ENCODE measurements at places on chromosomes 6 and 20. TPM values are rescaled to one million over a fixed set of nuclear protein-coding genes. Genes with fewer than 3 reads are reported as not detected.
A peak's percentile ranks its signal among the peaks of the same experiment; 100 is the strongest.

The TGM3 gene
- not detected for total RNA-seq

GRCh38 chr6:25925876-25926275, 4.6 kb downstream of the SLC17A2 start:
- DNase-seq: no peak

GRCh38 chr20:46520976-46521579, 7.7 kb upstream of the ZNF334 start:
- DNase-seq: peak; percentile 20

GRCh38 chr20:48461735-48462119, 366.1 kb downstream of the PREX1 start:
- no peak for DNase-seq

GRCh38 chr6:102520966-102521365, 1127.5 kb downstream of the GRIK2 start:
- DNase-seq: no peak

- DNase-seq: no peak
These were observed 20.5 kb upstream of the CDKN1A start for GRCh38 chr6:36657942-36658544.

GRCh38 chr6:16244869-16245451, 6.6 kb downstream of the GMPR start:
- no peak for DNase-seq

DNA sequence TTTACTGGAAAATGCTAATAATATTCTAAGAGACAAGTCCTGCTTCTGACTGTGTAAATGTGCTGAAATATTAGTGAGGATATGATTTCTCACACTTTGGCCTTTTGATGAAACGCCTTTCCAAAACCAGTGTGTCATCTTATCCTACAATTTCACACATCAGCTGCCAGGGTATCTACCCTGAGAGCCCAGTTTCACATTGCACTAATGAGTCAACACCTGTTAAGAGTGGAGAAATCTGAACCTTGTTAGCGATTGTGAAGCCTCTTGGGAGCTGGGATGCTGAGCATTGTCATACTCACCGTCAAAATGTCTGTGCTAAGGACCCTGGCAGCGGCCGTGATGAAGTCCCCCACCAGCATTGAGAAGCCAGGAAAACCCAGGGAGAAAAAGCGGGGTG, 166.0 kb downstream of the RALGAPA2 start:
- no peak for DNase-seq

DNA sequence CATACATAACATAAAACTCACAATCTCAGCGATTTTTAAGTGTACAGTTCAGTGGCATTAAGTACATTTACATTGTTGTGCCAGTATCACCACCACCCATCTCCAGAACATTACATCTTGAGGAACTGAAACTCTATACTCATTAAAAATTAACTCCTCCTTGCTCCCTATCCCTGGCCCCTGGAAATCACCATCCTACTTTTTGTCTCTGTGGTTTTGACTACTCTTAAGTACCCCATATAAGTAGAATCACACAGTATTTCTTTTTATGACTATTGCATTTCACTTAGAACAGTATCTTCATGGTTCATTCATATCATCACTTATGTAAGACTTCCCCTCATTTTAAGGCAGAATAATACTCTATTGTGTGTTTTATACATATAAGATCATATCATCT, 1108.1 kb downstream of the GRIK2 start:
- no peak for DNase-seq

GRCh38 chr6:104421650-104422049, 438.1 kb downstream of the HACE1 start:
- no peak for DNase-seq

DNA sequence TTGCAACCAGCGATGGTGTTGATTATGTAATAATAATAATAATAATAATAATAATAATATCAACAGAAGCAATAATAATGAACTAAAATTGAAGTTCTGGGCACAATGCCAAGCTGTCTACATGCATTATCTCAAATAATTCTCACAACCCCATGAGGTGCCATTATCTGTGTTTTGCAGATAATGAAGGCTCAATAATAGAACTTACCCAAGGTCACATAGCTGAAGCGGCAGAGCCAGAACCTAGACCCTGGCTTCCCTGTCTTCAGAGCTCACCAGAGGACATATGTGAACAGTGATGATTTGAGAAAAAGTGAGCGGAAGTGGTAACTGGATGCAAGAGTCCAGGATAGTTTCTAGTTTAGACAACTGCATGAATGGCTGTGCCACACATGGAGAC, 91.0 kb downstream of the HIVEP1 start:
- no peak for DNase-seq

DNA sequence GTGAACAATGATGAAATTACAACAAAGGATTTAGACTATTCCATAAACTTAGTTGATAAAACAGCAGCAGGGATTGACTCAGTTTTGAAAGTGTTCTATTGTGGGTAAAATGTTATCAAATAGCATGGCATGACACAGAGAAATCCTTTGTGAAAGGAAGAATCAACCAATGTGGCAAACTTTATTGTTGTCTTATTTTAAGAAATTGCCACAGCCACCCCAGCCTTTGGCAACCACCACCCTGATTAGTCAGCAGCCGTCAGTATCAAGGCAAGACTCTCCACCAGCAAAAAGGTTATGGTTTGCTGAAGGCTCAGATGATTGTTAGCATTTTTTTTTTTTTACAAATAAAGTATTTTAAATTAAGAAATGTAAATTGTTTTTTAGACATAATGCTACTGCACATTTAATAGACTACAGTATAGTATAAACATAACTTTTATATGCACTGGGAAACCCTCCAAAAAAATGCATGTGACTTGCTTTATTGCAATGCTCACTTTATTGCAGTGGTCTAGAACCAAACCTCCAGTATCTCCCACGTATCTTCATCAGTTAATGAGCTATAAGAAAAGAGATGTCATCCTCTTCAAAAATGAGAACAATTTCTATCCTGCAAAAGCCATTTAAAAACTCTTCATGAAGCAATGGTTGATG, 162.7 kb downstream of the SOBP start:
- no peak for DNase-seq

The C6orf15 gene
- not detected for total RNA-seq

GRCh38 chr6:37204014-37204751, 34.2 kb downstream of the PIM1 start:
- DNase-seq: no peak

The HSPA12B gene
- 0.21 TPM for total RNA-seq

The HCRTR2 gene
- not detected for total RNA-seq

DNA sequence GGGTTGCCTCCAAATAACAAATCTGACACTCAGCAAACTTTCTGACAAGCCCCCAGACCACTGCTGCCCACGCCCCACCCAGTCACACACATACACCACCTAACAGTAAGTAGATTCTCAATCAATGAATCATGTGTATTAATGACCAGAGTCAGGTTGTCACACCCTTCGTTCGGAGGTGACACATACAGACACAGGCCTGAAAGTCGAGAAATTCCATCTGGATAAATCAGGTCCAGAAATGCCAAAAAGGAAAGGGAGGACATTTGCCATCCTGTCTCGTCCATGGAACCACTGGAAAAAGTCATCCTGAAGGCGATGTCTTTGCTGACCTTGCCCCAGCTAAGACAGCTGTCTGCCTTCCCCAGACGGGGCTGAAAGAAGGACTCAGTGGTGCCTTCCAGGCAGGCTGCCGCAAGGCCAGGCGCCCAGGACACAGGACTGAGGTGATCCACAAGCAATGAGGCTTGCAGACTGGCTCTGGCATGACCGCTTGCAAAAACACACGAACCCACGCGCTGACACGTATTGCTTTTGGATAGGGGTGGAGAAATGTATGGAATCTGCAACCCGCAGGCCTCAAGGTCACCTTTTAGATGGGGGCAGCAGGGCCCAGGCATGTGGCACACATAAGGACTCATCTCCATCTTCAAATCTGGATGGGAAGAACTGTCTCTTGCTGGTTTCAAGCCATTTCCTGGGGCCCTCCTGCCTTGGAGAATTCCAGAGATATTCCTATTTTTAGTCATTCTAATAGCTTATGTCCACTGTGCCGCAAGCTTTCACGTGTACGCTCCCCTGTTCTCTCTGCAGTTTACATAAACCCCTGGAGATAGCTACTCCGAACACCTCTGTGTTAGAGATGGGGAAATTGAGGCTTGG, 9.0 kb downstream of the NFATC2 start:
- peak; percentile 22 for DNase-seq

GRCh38 chr6:139882234-139882633, 507.8 kb upstream of the CITED2 start:
- no peak for DNase-seq

GRCh38 chr6:25392372-25392771, 113.2 kb downstream of the CARMIL1 start:
- DNase-seq: no peak

DNA sequence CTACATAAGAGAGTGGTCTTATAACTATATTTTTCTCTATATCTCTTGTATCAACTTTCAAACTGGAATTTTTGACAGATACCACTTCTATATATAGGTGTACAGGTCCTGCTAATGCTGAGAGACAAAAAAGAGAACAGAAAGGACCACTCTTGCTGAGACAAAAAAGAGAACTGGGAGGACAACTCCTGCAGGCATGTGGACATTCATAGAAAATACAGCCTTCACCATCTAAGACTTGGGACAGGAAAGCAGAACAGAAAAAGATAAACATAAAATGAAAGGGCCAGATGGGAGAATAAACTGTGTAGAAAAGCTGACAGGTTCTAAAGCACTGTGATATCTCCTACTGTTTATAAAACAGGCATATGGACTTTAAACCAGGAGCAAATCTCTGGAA, 541.0 kb upstream of the ADGRB3 start:
- DNase-seq: no peak

DNA sequence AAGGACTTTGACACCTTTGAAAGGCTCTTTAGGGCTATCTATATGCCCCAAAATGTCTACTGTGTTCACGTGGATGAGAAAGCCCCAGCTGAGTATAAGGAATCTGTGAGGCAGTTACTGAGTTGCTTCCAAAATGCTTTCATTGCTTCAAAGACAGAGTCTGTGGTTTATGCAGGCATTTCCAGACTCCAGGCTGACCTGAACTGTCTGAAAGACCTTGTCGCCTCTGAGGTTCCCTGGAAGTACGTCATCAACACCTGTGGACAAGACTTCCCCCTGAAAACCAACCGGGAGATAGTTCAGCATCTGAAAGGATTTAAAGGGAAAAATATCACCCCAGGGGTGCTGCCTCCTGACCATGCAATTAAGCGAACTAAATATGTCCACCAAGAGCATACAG, 65.2 kb downstream of the GCNT2 start:
- DNase-seq: no peak

DNA sequence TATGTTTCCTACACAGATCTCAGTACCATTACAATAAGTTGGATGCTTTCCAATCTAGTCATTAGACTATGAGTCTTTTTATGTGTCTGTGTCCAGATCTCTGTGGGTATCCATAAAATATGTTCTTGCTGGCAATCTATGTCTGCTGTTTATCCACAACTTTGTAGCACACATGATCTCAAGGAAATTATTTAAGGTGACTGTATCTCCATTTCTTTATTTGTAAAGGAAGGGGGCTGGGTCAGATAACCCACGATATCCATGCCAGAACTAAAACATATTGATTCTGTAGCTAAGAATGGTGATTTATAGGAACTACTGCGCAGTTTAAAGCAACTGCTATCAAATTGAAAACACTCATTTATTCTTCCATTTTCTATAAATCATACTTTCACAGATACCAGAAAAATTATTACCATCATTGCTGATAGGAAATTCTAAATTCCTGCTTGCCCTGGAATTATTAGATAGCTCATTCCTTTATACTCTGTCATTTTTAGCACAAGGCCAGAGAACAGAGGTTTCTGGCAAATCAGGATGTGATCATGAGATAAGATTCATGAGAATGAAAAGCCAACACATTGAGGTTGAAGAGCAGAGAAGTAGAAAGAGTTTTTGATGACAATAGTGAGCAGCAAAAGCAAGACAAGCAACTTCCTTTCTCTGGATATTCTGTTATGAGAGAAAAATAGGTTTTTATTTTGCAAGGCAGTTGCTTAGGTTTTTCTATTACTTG, 851.4 kb upstream of the CITED2 start:
- DNase-seq: no peak

DNA sequence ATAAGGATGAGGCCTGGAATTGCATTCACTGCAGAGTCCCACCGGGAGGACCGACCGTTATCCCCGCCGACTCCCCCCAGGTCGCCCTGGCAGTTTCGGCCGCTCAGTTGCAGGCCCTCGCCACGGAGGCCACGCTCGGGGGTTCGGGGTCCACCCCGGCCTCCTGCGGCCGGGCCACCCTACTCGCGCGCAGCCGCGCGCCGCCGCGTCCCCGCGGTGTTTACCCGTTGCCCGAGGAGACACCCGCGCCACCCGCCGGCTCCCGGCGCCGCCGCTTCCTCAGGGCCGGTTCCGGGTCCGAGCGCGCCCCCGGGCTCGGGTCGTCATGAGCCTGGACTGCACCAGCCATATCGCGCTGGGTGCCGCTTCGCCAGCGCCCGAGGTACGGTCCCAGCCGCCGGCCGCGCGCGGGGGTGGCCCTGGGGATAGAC, at the start of gene CCDC170:
Gene CCDC170, plus strand, starts transcription at position 214 of the 431 bp plus-strand sequence. Its CDS starts 112 bp downstream, at position 326.
- DNase-seq: no peak

GRCh38 chr6:161637658-161638057, 363.8 kb upstream of the AGPAT4 start:
- DNase-seq: no peak

The EFCAB8 gene
- total RNA-seq: 1.1 TPM

DNA sequence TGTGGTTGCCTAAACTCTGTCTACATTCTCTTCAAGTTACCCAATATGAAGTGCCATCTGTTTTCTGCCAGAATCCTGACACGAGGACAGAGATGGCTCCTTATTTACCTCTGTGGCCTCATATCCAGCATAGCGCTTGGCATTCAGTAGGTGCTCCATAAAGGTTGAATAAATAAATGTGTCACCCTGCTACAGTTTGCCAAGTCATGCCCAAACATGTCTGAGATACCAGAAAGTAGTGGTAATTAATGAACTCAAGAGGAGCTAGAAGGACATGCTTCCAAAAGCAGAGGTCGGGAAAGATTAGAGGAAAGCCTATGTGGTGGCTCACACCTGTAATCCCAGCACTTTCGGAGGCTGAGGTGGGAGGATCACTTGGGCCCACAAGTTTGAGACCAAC, 30.9 kb upstream of the E2F3 start:
- no peak for DNase-seq

- no peak for DNase-seq
These were observed 4.2 kb downstream of the PPP2R5D start for GRCh38 chr6:42988486-42989020.

GRCh38 chr6:163324688-163325389, 89.7 kb upstream of the QKI start:
- no peak for DNase-seq

GRCh38 chr6:37696220-37696840, 1.4 kb downstream of the MDGA1 start:
- DNase-seq: no peak

- no peak for DNase-seq
These were observed 42.1 kb upstream of the FAM83D start for GRCh38 chr20:38883981-38884733.

- DNase-seq: no peak
These were observed 537 bp downstream of the PRR3 start for GRCh38 chr6:30557683-30557981.

The PCSK2 gene
- not detected for total RNA-seq
